ENCODE measurements at places on chromosomes 6 and 20.

DNA sequence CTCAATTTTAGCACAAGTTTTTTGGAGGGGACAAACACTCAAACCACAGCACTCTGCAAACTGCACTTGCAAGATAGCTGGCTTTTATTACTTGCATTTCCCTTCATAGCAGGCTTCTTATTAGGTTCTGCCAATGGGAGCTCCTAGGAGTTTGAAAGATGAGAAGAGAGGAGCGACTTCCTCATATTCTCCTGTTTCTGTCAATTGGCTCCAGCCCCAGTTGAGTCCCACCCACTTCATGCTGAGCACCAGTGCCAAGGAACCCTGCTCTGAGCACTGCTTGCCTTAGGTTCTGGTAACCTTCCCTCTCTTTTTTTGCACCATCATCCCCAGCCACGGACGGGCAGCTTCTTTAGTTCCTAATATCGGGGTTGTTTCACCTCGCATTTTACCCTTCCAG is 67.9 kb downstream of the PSMB1 start:
- no peak for DNase-seq

GRCh38 chr20:19260412-19261090 is 48.1 kb downstream of the SLC24A3 start:
- DNase-seq, result no peak

DNA sequence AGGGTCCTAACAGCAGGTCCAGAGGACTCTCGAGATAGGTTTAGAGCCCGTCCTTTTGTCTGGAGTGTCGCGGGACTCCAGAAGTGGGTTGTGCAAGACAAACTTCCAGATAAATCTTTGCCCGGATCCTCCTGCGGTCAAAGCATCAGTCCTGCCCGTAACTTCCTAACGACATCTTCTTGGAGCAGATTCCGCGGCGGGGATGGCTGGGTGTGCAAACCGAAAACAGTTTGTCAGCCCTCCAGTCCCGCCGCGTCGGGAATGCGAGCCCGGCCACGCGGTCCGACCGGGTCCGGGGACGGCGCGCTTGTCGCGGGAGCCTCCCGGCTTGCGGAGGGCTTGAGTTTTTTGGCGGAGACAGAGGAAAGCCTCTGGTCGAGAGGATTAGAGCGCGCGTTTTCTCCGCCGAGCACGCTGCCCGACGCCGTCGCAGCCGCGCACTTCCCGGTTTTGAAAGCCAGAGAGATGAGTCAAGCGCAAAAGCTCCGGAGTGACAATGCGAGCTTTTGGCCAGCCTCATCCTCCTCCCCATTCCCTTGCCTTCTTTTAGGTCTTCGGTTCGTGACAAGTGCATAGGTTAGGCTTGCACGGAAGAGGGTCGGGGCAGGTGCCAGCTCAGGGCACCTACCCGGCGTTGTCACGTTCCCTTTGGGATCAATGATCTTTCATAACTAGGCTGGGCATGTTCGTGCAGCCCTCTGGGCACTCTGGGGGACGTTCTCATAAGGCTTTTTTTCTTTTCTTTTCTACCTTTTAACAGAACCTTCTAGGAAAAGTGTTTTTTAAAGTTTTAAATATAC is 91.3 kb upstream of the PRDM1 start:
- DNase-seq, result no peak

- no peak for DNase-seq
Measured at GRCh38 chr6:93962566-93962965, 543.2 kb upstream of the EPHA7 start.

GRCh38 chr20:24692446-24693200 is 223.2 kb downstream of the SYNDIG1 start:
- DNase-seq, result no peak

DNA sequence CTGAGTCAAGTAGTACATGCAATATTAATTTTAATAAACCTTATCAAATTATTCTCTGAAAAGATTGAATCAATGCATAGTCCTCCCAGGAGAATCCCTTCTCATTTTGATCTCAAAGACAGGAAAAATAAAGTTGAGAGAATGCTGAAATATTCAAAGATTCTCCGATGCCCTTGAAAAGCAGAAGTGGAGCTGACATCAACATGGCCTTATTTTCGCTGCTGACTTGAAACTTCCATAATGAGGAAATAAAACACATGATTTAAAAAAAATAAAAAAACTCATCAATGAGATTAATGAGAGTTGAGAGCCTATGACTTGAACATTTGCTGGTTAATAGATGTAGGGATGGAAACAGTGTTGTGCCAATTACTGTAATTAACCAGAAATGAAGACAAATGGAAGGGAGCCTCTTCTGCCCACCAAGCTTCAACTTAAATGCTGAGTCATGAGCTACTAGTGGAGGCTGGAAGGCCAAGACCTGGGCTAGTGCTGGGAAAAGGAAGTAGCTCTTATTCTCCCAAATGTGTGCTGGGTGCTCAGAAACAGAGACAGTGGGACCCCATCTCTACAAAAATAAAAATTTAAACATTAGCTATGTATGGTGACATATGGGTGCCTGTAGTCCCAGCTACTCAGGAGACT is 139.9 kb downstream of the BFSP1 start:
- no peak for DNase-seq

Measured in pulmonary artery endothelial cell (primary cell).